AG10803 (cell line): ENCODE measurements at places on chromosomes 16 and 17.

GRCh38 chr17:50055426-50056216 is at the start of gene ITGA3:
ITGA3 (plus strand) TSS chr17:50056110; CDS start chr17:50056440, 330 bp downstream.
- DNase-seq: peak; percentile 85

GRCh38 chr16:57778658-57779057 is 23.6 kb downstream of the KIFC3 start:
- DNase-seq: no peak

- peak; percentile 35 for DNase-seq
These were observed 37.9 kb downstream of the NUP88 start for GRCh38 chr17:5381542-5381941.

GRCh38 chr17:15403276-15403939 is 62.0 kb upstream of the TEKT3 start:
- DNase-seq: no peak

DNA sequence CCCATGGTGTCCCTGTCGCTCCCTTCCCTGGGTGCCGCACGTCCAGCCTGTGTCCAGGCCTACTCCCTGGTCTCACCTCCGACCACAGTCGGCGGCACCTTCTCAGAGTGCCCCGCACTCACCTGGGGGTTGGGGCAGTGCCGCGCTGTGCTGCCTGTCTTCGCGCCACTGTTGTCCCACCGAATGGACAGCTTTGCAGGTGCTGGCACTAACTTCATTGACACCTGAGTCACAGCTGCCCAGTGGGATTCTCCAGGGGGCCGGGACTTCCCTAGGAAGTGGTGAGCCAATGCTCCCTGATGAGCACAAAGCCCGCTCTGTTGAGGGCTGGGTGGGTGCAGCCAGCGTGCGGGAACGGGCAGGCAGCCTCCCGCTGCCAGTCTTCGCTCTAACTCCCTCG is 24.3 kb upstream of the DBNDD1 start:
- DNase-seq: no peak

DNA sequence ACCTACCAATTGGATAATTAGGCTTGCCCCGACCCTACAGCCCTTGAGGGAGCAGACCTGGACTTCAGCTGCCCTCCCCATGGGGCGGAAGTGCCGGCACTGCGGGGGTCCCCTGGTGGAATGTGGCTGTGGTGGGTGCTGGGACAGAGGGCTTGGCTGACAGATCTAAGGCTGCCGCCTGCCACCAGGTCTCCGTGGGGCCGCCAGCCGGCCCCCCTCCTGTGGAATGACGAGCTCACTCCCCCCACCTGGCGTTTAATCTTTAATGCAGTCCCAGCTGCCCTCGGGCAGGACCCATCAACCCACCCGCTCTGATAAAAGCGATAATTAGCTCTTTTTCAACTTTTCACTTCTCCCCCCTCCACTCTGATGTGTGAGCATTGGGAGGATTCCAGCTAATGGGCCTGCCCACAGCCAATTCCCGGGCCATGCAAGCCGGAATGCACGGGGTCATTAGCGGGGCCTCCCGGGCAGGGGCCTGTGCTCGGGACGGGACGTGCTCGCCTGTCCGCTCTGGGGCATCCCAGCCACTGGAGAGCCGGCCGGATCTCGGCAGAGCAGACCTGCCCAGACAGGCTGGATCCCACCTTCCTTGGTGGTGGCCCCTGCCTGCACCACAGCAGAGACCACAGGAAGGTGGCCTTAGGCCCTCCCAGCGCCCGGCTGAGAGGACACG is 28.3 kb upstream of the GOSR2 start:
- no peak for DNase-seq

GRCh38 chr17:34584805-34585416 is 5.5 kb downstream of the TMEM132E start:
- DNase-seq: peak; percentile 13

DNA sequence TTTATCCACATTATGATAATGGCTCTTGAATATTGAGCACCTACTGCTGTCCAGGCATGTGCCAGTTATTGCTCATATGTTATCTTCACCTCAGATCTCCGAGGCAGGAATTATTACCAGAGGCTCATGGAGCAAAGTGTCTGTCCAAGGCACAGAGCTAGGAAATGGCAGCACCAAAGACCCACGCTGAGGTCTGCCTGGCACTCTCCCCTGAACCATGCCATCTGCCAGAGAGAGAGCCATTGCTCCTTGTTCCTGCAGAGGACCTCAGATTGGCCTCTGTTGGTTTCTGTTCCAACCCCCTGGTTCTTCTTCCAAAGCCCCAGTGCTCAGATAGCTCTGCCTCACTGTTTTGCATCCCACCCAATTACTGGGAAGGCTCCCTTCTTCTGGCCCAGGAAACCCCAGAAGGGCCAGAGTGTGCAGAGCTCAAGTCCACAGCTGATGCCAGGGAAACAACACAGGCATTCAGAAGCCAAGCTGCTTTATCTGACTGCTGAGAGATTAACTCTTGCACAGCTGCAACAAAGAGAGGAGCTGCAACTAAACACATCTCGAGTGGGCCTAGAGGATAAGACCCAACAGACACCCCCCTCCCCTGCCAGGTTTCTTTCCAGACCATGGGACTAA is 5.9 kb downstream of the ASIC2 start:
- no peak for DNase-seq

DNA sequence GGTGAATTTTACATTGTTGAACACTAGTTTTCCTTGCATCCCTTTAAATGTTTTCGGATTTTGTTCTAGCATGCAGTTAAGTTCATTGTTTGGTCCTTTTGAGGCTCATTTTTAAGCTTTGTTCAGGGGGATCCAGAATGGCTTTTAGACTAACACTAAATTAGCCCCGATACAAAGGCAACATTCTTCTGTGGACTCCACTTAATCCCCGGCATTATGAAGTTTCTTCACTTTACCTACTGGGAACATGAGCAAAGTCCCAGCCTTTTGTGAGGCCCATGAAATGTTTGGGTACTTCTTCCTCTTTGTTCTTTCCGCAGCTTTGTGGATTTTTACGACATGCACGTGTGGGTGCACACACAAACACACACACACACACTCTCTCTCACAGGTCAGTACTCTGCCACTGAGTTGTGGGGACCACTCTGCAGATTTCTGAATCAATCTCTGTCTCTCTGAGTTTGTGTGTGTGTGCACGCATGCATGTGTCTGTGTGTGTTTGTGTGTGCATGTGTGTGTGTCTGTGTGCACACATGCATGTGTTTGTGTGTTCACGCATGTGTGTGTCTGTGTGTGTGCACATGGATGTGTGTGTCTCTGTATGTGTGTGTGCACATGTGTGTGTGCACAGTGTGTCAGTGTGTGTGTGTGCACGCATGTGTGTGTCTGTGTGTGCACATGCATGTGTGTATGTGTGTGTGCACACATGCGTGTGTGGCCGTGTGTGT is 240.4 kb upstream of the TNRC6C start:
- no peak for DNase-seq
